ENCODE measurements at places on chromosomes 4 and X.

- no peaks in the 10 kb centered on the region for H3K36me3 ChIP-seq
- no peaks in the 10 kb centered on the region for H3K27me3 ChIP-seq
- H3K4me3 ChIP-seq: no peak overlapping the region
- H3K4me1 ChIP-seq: peaks cover 12% of the 10 kb centered on the region
- H3K27ac ChIP-seq: no peak overlapping the region
Observed at GRCh38 chr4:152243896-152244595, 291.8 kb downstream of the FBXW7 start.

DNA sequence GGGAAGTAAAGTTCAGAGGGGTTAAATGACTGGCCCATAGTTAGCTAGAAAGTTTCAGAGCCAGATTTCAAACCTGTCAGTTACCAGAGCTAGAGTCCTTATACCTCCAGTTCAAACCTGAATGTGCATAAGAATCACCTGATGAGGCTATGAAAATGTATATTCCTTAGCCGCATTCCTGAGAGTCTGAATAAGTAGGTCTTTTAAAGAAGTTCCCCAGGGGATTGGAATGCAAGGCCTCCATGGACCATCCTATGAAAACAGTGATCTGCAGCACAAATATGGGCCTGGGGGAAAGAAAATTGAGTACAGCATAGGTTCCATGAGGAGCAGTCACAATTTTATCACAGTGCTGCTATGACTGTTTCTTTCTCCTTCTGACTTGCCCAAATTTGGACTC, 263.9 kb upstream of the CXorf66 start:
- no peaks in the 10 kb centered on the region for H3K4me1 ChIP-seq
- no peak overlapping the region for H3K4me3 ChIP-seq
- H3K27me3 ChIP-seq: no peaks in the 10 kb centered on the region

- H3K36me3 ChIP-seq: no peaks in the 10 kb centered on the region
- no peaks in the 10 kb centered on the region for H3K27me3 ChIP-seq
- H3K4me3 ChIP-seq: no peak overlapping the region
- peaks cover 3% of the 10 kb centered on the region for H3K4me1 ChIP-seq
- H3K27ac ChIP-seq: no peak overlapping the region
- DNase-seq: no peak
Observed at GRCh38 chrX:150868625-150869024, 29.8 kb downstream of the CD99L2 start.

GRCh38 chrX:41145920-41146608, 60.8 kb downstream of the USP9X start:
- peaks cover 4% of the 10 kb centered on the region for H3K36me3 ChIP-seq
- H3K27me3 ChIP-seq: no peaks in the 10 kb centered on the region
- peaks cover 21% of the 10 kb centered on the region for H3K4me1 ChIP-seq
- peak; percentile 49 for DNase-seq

GRCh38 chr4:1315836-1316536, 26.3 kb downstream of the MAEA start:
- H3K36me3 ChIP-seq: peaks cover 30% of the 10 kb centered on the region
- H3K4me1 ChIP-seq: no peaks in the 10 kb centered on the region

DNA sequence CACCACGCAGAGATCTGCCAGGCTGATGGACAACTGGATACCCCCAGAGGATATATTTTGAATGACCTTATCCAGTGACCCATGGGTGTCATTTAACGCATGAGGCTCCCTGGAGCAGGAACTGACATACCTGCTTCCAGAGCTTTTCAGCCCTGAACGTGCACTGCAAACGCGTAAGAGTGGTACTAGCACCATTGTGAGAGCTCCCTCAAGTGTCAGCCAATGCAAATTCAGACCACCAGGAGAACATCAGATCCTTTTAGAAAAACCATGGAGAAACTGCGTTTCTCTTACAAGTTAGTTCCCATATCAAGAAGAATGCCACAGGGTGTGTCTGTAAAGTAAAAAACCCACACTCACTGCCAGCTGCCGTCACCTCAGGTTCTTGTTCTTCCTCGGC, 7.3 kb downstream of the TREX2 start:
- H3K4me3 ChIP-seq: no peak overlapping the region
- DNase-seq: no peak
- H3K27ac ChIP-seq: no peak overlapping the region

DNA sequence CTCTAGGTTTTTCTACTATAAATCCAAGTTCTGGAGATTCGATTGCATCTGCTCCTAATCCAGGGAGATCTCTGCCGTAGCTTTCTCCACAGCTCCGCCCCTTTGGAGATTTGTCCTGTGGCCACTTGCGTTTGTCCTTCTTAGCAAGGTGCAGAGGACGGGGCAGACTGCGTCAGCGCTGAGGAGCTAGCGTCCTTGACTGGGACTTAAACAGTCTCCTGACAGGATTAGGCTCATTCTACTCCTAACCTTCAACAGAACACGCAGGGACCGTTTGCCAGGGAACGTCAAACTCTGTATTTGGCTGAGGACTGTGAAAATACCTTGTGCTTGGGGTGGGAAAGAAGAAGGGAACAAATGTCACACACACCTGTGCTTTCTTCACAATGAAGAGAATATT, 38.6 kb downstream of the SORBS2 start:
- no peaks in the 10 kb centered on the region for H3K27me3 ChIP-seq
- no peak overlapping the region for H3K4me3 ChIP-seq
- no peaks in the 10 kb centered on the region for H3K36me3 ChIP-seq
- no peak for DNase-seq

GRCh38 chr4:143348233-143349077, 11.8 kb downstream of the GAB1 start:
- no peak for DNase-seq
- H3K27ac ChIP-seq: no peak overlapping the region
- peaks cover 4% of the 10 kb centered on the region for H3K36me3 ChIP-seq
- peaks cover 46% of the 10 kb centered on the region for H3K4me1 ChIP-seq
- no peaks in the 10 kb centered on the region for H3K27me3 ChIP-seq

DNA sequence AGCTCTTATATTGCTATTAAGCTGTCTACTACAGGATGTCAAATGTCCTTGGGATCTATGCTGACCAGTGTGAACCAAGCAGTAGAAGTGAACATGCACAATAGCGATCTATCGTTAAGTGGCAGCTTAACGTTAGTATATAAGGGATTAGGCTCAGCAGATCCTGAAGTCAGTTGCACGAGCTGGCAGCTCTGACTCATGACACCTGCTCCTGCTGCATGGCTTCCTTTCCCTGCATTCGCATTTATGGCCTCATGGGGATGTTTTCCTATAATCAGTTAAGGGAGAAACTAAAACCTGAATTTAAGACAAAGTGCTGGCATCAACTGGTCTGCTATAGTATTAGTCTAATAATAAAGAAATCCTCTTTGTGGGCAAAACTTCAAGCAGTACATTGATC, 12.7 kb upstream of the MCUB start:
- peaks cover 3% of the 10 kb centered on the region for H3K36me3 ChIP-seq
- H3K27ac ChIP-seq: no peak overlapping the region
- no peaks in the 10 kb centered on the region for H3K27me3 ChIP-seq

DNA sequence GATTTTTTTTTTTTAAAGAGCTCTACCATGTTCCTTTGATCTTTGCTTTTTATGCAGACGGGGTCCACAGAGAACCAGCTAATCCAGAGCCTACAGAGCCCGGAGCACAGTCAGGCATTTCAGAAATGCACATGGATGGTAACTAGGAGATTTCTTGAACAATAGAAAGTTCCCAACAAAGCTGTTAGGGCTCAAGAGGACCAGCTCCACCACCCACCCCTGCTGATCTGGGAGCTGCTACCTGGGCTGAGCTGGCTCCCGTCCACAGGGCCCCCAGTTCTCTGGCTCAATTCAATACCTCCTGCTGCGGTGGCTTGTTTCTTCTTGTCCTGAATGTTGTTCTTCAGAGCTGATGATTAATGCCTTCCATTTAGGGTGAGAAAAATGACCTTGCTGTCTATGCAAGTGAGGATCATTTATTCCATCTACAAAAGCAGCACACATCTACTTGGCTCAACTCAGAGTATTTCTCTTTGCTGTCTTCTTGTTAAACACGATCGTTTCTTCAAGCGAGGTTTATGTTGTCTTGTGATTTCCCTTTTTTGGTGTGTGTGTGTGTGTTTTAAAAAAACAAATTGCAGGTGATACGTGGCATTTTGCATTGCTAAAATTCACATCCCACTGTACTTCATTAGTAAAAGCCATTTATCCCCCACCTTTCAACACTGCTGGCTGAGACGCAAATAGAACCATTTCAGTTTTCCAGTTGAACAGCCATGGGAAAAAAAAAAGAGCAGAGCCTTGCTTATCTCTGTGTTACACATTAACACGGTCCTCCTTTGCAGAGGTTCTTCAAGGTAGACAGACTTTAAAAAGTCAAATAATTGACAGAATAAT, 31.3 kb downstream of the IGFBP7 start:
- peaks cover 1% of the 10 kb centered on the region for H3K36me3 ChIP-seq
- peak; percentile 64 for DNase-seq
- no peak overlapping the region for H3K4me3 ChIP-seq

DNA sequence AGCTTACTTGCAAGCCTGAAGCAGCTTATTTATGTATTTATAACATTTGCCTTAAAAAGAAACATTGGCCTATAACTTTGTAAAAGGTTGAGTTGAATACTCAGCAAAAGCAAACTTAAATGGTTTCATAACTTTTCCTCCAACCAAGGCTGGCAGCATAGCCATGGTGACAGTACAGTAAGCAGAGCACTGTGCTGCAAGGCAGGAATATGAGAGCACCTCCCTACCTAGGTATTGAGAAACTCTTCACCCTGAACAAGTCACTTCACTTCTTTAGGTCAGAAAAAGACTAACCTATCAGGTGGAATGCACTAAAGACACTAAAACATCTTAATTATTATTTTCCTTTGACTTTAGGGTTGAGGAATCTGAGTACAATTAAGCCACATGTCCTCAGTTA, 63.9 kb upstream of the GYPA start:
- DNase-seq: no peak
- no peaks in the 10 kb centered on the region for H3K27me3 ChIP-seq

GRCh38 chr4:104532677-104533076, 38.0 kb upstream of the CXXC4 start:
- no peaks in the 10 kb centered on the region for H3K36me3 ChIP-seq
- H3K4me1 ChIP-seq: no peaks in the 10 kb centered on the region
- H3K4me3 ChIP-seq: no peak overlapping the region

DNA sequence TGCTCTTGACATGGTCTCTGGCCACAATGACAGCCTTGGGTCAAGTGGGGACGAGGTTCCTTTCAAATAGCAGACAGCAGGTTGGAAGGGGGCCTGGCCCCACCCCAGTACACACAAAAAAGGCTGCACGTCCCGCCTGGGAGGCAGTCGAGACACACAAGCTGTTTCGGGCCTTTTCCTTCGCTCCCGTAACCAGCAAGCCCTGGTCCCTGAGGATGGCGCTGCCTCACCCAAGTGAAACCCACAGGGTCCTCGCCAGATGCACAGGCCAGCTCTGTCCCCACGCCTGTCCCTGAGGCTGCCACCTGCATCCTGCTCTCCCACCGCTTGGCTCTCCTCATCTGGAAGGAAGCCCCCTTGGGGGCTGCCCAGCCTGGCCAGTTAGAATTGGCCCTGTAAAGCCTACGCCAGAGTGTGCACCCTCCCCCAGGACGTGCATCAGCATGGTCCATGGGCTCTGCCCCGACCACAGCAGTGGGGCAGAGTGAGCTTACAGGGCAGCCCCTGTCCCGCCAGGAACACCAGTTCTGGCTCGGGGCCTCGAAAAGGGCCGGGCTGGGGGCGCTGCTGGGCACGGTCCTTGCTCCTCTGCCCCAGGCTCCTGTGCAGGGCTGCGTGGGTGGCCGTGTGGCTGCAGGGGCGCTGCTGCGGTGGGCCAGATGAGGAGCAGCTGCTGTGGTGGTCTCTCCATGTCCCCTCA, 2.0 kb downstream of the CPLX1 start:
- no peak overlapping the region for H3K4me3 ChIP-seq
- DNase-seq: no peak
- peaks cover 76% of the 10 kb centered on the region for H3K27me3 ChIP-seq
- no peaks in the 10 kb centered on the region for H3K4me1 ChIP-seq
- no peak overlapping the region for H3K27ac ChIP-seq
- no peaks in the 10 kb centered on the region for H3K36me3 ChIP-seq

GRCh38 chrX:136176399-136176825, 29.1 kb downstream of the FHL1 start:
- no peak overlapping the region for H3K27ac ChIP-seq
- H3K4me3 ChIP-seq: no peak overlapping the region
- H3K27me3 ChIP-seq: no peaks in the 10 kb centered on the region
- H3K36me3 ChIP-seq: no peaks in the 10 kb centered on the region
- peaks cover 10% of the 10 kb centered on the region for H3K4me1 ChIP-seq

DNA sequence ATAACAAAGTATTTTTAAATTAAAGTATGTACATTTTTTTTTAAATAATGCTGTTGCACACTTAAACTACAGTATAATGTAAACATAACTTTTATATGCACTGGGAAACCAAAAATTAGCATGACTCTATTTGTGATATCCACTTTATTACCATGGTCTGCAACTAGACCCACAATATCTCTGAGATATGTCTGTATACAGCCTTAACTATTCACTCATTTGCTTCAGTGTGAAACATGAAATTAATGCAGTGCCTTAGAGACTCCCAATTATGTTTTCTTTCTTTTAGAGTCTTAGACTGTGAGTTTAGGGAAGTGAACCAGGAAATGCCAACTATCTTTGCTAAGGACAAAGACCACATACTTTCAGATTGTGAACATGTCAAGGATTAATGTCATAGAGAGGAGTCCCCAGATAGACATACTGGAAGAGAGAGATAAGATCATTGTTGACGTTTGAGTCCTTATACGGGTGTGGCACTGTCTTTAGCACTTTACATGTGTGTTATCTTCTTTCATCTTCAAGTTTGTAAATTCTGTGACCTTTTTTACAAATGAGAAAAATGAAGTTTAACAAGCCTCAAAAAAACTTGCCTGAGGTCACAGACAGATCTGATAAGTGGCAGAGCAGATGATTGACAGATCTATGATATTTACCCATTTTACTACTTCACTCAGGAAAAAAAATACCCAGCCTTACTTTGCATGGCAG, 23.2 kb downstream of the CXorf58 start:
- DNase-seq: no peak
- no peak overlapping the region for H3K27ac ChIP-seq
- H3K27me3 ChIP-seq: no peaks in the 10 kb centered on the region
- H3K36me3 ChIP-seq: no peaks in the 10 kb centered on the region
- H3K4me1 ChIP-seq: no peaks in the 10 kb centered on the region
- no peak overlapping the region for H3K4me3 ChIP-seq

- H3K36me3 ChIP-seq: no peaks in the 10 kb centered on the region
- no peaks in the 10 kb centered on the region for H3K4me1 ChIP-seq
- no peaks in the 10 kb centered on the region for H3K27me3 ChIP-seq
- H3K27ac ChIP-seq: no peak overlapping the region
- H3K4me3 ChIP-seq: no peak overlapping the region
Observed at GRCh38 chr4:91171217-91171616, 1044.0 kb downstream of the CCSER1 start.

GRCh38 chr4:42293967-42294813, 103.1 kb upstream of the SHISA3 start:
- H3K36me3 ChIP-seq: no peaks in the 10 kb centered on the region
- no peaks in the 10 kb centered on the region for H3K27me3 ChIP-seq
- no peak overlapping the region for H3K4me3 ChIP-seq
- no peaks in the 10 kb centered on the region for H3K4me1 ChIP-seq

- H3K4me1 ChIP-seq: no peaks in the 10 kb centered on the region
- no peak for DNase-seq
- H3K27ac ChIP-seq: no peak overlapping the region
- H3K4me3 ChIP-seq: no peak overlapping the region
- H3K27me3 ChIP-seq: no peaks in the 10 kb centered on the region
Observed at GRCh38 chr4:123731035-123731434, 334.4 kb downstream of the SPRY1 start.

- H3K27ac ChIP-seq: no peak overlapping the region
- H3K36me3 ChIP-seq: no peaks in the 10 kb centered on the region
- DNase-seq: no peak
- no peaks in the 10 kb centered on the region for H3K27me3 ChIP-seq
Observed at GRCh38 chr4:124555959-124556358, 156.6 kb downstream of the ANKRD50 start.

GRCh38 chr4:85898231-85898630, 423.3 kb downstream of the ARHGAP24 start:
- H3K36me3 ChIP-seq: no peaks in the 10 kb centered on the region
- no peaks in the 10 kb centered on the region for H3K4me1 ChIP-seq
- no peak overlapping the region for H3K27ac ChIP-seq
- H3K27me3 ChIP-seq: no peaks in the 10 kb centered on the region

Data from keratinocyte (primary cell).